IMR-90 (cell line): ENCODE measurements at places on chromosomes 7 and 10. TPM values are rescaled to one million over a fixed set of nuclear protein-coding genes. Genes with fewer than 3 reads are reported as not detected.
A peak's percentile ranks its signal among the peaks of the same experiment; 100 is the strongest.

Gene PITX3
- total RNA-seq, result not detected in 2 replicates

Gene SEMA3C
- total RNA-seq, result 97.1 and 116 TPM in 2 replicates

Gene SAMD9L
- 4.1 and 6.4 TPM in 2 replicates for total RNA-seq

DNA sequence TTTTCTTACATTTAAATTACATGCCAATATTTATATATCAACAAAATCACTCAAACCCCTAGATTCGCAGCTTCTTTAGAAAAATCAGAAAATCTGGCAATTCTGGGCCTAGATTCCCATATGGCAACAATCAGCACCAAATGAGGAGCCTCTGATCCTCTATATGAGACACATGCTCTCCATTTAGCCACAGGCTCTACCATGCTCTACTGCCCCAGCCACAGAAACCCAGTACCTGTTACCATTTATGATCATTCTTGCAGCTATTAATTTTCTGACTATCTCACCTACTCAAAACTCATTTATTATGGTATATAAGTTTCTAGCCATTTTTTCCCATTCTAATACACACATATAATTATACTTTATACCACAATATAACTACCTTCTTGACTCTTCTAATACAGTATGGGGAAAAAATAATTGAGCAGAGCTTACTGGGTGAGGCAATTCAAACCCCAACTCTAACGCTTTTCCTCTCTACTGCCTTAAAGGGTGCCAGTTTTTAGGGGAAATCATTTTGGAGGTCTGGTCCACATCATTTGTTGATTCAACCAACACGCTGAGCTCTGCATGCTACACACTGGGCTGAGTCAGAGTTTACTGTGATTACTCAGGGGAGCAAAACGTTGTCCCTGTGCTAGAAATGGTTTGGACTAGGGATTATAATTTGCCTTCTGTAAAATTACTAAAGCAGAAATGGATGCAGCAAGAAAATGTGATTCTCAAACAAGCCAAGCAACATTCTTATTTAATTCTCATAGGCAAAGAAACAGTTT, 11.6 kb downstream of the PDLIM1 start:
- DNase-seq, result peak; percentile 81
